ENCODE measurements at places on chromosomes 11 and 22.

- no peak for DNase-seq
Measured at GRCh38 chr22:46092670-46093410, 57.5 kb upstream of the PPARA start.

DNA sequence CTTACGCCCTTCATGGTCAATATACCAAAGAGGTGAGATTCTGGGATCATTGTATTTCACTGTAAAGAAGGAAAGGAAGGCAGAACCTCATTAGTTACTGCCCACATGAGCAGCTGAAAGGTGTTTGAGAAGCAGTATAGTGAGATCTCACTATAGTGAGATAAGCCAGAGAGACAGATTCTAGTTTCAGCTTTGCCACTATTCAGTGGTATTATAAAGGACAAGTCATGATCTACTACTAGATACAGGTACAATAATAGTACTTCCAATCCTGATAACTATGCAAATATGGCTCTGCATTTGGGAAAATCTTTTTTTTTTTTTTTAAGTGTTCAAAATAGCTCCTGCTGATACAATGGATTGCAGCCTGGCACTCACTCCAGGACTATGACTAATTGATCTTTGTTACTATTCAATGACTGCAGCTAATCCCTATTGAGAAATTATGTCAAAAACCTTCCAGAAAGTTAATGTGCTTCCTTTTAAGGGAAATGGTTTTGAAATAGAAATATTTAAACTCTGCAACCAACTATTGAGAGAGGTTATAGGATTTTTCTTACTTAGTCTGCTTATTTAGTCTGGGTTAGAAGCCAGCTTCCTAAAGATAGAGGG is 8.3 kb upstream of the DLAT start:
- no peak for DNase-seq

DNA sequence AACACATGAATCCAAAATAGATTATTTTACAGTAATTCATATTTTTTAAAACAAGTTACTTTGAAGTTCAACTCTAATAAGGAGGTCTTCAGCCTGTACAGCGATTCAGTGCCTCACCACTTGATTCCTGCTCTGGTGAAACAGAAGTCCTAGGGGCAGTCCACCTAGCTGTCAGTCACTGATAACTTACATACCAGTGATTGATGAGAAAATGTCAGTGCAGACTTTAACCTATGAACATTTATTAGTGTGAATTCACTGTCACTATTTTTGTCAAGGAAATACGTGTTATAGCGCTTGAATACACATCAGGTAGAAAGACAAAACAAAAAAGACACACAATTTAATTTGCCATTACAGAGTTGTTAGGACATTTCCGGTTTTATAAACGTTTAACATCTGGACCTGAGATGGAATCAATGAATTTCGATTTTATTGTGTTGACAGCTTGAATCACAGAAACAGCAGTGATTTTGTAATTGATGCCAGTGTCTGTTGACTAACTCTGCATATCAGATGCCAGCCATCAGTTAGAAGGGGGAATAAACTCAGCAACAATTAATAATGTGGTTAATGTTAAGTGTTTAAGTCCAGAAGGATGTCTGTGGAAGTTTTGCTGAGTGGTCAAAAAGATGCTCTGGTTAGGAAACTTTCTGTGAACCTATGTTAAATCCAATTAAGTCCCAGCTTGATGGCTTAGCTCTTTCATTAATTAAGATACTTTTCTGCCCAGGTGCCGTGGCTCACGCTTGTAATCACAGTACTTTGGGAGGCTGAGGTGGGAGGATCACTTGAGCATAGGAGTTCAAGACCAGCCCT is 34.5 kb downstream of the ELF5 start:
- no peak for DNase-seq

- no peak for DNase-seq
Measured at GRCh38 chr11:849951-850774, 7.5 kb downstream of the TSPAN4 start.

- no peak for DNase-seq
Measured at GRCh38 chr11:967995-968751, 42.5 kb downstream of the AP2A2 start.

GRCh38 chr11:27719546-27719925 is 19.3 kb upstream of the BDNF start:
- DNase-seq: no peak

DNA sequence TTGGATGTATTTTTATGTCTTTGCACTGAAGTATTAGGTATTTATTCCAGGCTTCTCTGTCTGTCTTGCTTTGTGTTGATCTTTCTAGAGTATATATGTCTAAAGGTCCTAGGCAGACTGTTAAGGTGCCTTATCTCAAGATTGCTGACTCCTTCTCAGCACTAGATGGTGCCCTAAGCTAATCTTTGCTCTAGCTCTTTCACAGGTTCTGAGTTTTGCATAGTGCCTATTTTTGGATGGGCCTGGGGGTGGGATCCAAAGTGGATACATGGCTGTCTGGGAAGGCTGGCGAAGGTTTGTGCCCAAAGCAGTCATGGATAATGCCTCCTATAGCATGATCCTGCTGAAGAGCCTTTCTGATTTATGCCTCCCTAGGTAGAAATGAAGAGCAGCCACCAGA is 154.9 kb downstream of the TRPC6 start:
- DNase-seq: no peak

DNA sequence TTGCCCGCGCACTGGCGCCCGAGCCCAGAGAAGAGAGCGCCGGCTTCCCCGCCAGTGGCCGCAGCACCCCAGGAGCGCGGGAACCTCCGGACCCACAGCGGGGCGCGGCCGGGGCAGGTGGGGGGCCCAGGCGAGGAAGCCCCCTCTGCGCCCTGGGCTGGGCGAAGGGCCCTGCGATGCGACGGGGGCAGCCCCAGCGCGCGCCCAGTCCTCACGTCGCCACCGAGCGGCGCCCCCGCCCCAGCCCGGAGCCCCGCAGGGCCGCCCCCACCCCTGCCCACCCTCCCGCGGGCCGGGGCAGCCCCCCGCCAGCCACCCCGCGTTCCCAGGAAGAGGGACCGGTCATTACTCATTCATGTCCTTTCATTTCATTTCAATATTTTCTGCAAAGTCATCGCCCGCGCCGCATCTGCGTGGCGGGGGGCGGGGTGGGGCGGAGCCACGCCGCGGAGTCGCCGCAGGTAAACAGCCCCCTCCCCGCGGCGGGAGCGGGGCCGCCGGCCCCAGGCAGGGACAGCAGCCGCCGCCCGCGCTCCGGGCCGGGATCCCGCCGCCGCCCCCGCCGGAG is 673 bp upstream of the PANX2 start:
- no peak for DNase-seq

- no peak for DNase-seq
Measured at GRCh38 chr22:41862160-41862529, 29.2 kb downstream of the SREBF2 start.

GRCh38 chr11:103529181-103529684 is 420.0 kb downstream of the DYNC2H1 start:
- no peak for DNase-seq

DNA sequence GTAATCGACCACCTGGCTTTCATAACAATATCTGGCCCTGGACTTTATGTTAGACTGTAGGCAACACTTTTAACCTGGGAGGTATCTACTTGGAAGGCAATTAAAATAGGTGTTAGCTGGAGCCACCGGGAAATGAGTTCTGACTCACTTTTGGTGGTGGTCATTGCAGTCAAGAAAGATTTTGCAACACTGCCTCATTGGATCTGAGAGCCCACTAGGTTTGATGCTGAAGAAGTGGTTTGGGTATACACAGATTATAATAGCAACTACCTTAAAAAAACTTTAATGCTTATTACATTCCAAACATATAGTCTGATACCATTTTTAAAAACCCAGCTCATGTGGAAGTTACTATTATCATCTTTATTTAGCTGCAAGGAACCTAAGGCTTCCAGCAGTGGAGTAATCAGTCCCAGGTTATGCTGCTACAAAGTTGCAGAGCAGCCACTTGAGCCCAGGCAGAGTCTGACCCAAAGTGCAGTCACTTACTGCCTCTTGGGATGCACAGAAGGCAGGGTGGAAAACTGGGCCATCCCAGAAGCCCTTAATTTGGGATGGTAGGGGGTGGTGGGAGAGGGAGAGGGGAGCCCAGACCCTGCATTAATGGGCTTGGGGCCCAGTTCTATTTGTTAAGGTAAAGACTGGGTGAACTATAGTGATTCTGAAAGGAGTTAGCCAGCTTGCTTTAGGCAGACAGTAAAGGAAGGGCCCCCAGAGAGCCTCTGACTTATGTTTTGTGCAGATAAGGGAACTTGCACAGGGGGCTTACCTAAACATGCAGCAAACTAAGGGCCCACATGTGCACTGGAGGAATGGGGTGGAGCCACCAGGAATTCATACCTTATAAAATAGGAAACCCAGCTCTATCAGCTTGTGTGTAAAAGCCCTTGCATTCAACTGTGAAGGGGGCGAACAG is 149.4 kb downstream of the SNX19 start:
- DNase-seq: no peak

GRCh38 chr11:125224391-125225021 is 60.0 kb downstream of the PKNOX2 start:
- no peak for DNase-seq

DNA sequence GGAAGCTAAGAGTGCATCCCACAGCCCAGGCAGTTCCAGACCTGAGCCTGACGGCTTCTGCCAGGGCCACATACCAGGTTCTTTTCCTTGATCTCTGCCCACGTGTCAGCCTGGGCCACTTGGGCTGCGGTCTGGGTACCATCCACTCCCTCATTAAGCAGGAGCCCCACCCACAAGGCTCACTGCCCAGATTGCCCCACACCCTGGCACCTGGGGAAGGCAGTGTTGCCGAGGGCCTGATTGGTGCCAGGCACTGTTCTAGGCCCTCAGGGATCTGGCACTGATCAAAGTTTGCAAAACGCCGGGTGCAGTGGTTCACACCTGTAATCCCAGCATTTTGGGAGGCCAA is 15.4 kb downstream of the GGA1 start:
- no peak for DNase-seq

- DNase-seq: no peak
Measured at GRCh38 chr11:121503051-121503450, 50.3 kb upstream of the SORL1-AS1 start.
